Activated CD4-positive, alpha-beta T cell treated with anti-CD3 and anti-CD28 coated beads, Interleukin-2, amount 10 ng/mL, durations not matched to agents 7 days and 5 days (primary cell): ENCODE measurements at places on chromosomes 13 and 19. TPM values are rescaled to one million over a fixed set of nuclear protein-coding genes. Genes with fewer than 3 reads are reported as not detected.

DNA sequence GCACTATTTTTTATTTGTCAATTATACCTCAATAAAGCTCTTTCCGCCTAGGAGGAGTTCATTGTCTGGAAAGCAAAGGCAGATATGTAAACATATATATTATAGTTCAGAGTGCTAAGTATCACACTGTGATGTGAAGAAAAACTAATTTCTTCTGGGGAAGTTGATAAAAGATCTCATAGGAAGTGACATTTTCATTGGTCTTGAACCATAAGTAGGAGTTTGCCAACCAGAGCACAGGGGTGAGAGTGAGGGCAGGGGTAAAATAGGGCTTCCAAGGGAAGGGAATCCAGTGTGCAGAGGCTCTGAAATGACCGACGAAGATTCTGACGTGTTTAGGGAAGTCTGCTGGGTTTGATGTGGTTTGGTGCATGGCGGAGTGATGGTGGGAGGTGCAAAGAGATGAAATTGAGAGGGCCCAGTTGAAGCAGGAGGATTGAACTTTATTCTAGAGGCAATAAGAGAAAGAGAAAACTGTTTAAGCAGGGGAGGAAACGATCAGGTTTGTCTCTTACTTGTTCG is 780 bp upstream of the GTF2F2 start:
- no peaks in the 10 kb centered on the region for H3K36me3 ChIP-seq
- no peaks in the 10 kb centered on the region for H3K27me3 ChIP-seq
- H3K4me1 ChIP-seq, result peaks cover 6% of the 10 kb centered on the region
- H3K4me3 ChIP-seq, result no peak overlapping the region
- no peak overlapping the region for H3K27ac ChIP-seq

DNA sequence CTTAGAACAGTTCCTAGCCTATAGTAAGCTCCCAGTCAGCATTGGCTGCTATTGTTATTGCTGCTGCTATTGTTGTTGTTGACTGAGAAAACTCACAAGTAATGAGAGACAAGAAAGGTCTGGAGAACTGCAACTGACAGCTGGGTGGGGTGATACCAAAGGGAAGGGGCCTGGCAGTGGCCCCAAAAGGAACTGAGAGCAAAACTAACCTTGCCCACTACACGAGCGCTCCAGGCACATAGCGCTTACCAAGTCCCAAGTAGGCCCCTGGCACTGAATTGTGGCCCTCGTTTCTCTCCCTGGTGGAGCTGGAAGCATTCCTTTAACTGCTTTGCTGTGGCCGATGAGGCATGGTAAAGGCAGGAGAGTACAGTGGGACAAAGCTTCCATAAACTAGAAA is 59.7 kb downstream of the KCTD12 start:
- peaks cover 4% of the 10 kb centered on the region for H3K4me1 ChIP-seq
- no peak for DNase-seq
- H3K36me3 ChIP-seq, result no peaks in the 10 kb centered on the region
- H3K4me3 ChIP-seq, result no peak overlapping the region

DNA sequence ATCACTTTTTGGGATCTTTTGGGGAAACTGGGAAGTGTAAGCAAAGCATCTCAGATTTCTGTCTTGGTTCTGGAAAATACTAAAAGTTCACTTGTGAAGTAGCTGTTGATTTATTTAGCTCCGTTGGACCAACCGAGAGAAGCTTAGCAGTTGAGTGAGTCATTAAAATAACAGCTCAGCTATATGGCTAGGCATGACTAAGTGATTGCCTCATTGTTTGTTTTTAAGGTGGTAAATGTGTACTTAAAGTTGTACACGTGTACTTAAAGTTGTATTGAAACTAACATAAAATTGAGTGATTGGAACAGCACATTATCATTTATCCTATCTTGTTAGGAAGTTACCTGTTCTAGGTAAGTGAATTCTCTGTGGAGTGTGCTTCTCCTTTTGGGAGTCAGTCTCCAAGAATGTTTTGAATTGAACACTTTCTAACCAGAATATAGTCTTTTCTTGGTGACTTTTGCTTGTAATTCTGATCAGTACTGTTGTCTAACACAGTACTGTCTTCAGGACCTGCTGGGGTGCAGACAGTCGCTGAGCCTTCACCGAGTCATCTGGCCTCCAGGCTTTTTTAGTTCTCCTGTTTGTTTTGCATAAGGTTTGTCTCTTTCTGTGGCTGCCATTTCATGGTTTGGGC is 2.9 kb upstream of the DCUN1D2 start:
- H3K27me3 ChIP-seq, result no peaks in the 10 kb centered on the region
- H3K36me3 ChIP-seq, result peaks cover 22% of the 10 kb centered on the region
- H3K4me1 ChIP-seq, result peaks cover 58% of the 10 kb centered on the region

DNA sequence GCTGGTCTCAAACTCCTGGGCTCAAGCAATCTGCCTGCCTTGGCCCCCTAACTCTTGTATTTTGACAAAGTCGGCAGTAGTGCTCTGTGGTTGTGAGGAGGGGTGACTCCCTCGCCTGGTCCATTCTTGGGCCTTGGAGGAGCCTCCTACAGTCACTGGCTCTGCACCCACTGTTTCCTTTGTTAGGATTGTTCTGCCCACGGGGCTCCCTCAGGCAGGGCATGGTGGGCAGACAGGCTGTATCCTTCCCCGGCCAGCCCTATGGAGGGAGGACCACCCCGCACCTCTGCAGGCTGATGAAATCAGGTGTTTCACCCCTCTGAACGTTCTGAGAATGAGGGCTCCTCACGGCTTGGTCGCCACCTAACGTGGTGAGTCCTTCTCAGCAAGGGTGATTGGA is 9.2 kb downstream of the FCAR start:
- DNase-seq, result no peak
- H3K4me3 ChIP-seq, result no peak overlapping the region
- H3K27ac ChIP-seq, result peak overlapping the region; percentile 89
- no peaks in the 10 kb centered on the region for H3K36me3 ChIP-seq

ZNF556 gene
- total RNA-seq, result not detected

UHRF1 gene
- 141 TPM for total RNA-seq
